ENCODE measurements at places on chromosomes 1 and 21.
A peak's percentile ranks its signal among the peaks of the same experiment; 100 is the strongest.

- H3K4me1 ChIP-seq: peaks cover 41% of the 10 kb centered on the region
- H3K27ac ChIP-seq: peak overlapping the region; percentile 53
- no peak overlapping the region for H3K4me3 ChIP-seq
- peaks cover 45% of the 10 kb centered on the region for H3K36me3 ChIP-seq
These were observed 12.4 kb downstream of the USP25 start for GRCh38 chr21:15742052-15742670.

DNA sequence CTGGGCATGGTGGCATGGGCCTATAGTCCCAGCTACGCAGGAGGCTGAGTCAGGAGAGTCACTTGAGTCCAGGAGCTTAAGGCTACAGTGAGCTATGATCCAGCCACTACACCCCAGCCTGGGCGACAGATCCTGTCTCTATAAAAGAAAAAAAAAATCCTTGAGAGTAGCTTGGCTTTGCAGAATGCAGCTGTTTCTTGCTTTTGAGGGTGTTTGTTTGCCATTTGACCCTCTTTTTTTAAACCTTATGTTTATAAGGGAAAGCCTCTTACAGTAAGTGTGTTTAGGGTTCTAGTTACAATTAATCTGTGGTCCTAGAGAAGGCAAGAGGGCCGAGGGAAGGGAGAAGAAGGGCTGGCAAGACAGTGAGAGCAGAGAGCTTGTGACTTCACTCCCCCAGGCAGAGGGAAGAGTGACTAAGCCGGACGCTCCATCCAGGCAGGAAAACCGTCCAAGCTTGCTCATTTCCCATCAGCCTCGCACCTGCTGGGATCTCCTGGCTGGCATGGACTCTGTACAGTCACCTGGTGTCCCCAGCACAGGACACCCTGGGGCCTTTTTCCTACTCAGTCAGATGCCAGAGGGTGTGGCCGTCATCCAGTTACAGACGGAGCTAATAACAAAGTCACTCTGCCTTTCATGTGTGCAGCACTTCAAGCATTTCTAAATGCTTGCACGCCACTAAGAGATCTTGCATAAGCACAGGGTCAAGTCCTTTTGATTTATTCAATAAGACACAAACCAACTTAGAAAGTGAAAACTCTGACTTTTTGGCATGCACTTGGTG, 55.5 kb upstream of the PSEN2 start:
- no peak overlapping the region for H3K4me3 ChIP-seq
- H3K27me3 ChIP-seq: peaks cover 10% of the 10 kb centered on the region

DNA sequence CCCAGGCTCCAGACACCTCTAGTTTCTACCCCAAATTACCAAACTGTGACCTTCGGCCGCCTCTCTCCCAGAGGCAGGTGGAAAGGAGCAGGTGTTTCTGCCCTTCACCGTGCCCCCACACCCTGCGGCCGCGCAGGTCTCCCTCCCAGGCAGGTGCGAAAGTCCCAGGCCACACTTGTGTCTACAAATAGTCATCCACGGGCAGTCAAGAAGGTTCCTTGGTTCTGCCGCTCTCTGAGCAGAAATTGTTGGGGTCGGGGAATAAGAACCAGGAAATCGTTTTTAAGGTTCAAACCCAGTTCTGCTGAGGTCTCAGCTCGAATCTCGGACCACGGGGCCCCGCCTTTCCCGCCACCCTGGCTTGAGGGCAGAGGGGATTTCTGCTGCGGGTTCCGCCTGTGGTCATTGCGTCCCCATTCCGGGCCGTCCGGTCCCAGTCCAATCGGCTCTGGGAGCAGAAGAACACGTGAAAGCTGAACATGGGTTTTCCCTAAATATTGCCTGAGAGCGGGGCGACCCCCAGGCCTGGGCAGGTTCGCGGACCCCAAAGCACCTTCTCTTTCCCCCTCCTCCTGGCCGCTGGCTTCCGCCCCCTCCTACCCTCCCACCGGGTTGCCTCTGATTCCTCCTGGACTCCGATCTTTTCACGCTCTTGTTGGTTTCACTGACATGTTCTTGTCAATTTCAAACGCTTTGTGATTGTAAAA, 1.2 kb upstream of the ATF3 start:
- H3K27me3 ChIP-seq: peaks cover 48% of the 10 kb centered on the region
- H3K27ac ChIP-seq: peak overlapping the region; percentile 59

GRCh38 chr1:1167398-1167821, 6.3 kb upstream of the TTLL10 start:
- no peak for DNase-seq
- H3K4me3 ChIP-seq: no peak overlapping the region
- peaks cover 6% of the 10 kb centered on the region for H3K27me3 ChIP-seq
- no peak overlapping the region for H3K27ac ChIP-seq
- peaks cover 5% of the 10 kb centered on the region for H3K4me1 ChIP-seq

DNA sequence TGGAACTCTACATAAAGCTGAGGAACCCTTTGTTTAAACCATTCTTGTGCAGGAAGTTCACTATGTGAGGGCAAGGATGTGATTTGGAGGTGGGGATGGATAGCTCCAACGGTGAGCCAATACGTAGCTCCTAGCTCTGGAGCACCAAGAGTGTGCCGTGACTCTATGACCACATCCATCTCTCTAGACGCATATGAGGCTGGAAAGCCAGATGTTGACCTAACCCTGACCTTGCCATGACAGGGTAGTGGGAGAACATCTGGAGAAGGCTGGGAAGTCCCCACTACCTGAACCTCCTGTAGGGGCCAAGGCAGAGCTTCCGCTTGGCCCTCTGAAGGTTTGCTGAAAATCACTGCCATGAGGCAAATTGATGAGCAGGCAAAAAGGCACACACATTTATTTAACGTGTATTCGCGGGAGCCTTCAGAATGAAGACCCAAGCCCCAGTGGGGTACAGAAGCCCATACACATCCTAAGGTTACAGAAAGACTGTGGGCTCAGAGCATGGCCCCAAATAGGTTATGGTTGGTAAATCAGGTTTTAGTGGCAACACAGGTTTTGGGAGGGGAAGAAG, 43.4 kb downstream of the EIF2D start:
- H3K4me3 ChIP-seq: peak overlapping the region; percentile 4
- no peaks in the 10 kb centered on the region for H3K27me3 ChIP-seq
- peaks cover 93% of the 10 kb centered on the region for H3K36me3 ChIP-seq
- H3K27ac ChIP-seq: peak overlapping the region; percentile 91

DNA sequence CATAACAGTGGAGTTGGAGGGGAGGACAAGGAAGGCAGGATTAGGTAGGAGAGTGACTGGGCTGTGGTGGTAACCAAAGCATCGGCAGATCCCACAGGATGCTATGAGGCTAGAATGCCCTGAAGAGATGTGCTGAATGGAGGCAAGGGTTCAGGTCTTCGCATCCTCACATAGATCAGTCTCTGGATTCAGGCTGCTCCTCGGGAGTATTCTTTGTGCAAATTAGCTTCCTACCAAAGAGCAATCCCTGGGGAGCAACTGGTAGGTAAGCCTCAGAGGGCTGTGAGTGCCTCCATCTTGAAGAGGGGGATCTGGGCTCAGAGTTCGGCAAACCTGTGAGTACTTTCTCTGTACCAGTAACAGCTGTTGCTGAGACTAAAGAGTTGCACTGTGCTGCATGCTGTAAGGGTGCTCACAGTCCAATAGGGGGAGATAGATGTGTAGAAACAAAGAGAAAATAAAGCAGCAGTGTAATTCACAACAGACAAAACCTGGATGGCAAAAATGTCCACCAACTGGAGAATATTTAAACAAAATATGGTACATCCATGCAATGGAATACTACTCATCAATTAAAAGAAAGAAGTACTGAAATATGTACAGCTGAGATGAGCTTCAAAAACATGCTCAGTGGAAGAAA, 322.4 kb upstream of the DEPDC1 start:
- no peaks in the 10 kb centered on the region for H3K4me1 ChIP-seq
- no peak for DNase-seq
- no peak overlapping the region for H3K4me3 ChIP-seq
- no peaks in the 10 kb centered on the region for H3K27me3 ChIP-seq

DNA sequence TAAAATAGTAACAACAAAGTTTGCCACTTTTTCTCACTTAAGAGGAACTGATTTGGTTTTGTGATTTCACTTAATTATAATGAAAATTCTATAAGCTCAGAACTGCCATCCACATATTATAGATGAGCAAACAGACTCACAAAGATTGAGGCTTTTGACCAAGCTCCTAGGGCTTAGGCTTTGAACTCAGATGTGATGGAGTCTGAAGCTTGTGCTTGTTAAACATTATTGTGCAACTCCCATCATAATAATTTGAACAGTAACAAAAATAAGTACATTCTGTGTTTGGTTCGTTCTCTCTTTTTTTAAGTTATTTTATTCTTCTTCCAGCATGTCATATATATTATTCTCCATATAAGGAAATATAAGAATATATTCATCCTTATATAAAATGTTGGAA, 403.4 kb downstream of the PTPRC start:
- peaks cover 57% of the 10 kb centered on the region for H3K36me3 ChIP-seq
- H3K27ac ChIP-seq: no peak overlapping the region
- peaks cover 44% of the 10 kb centered on the region for H3K4me1 ChIP-seq
- H3K27me3 ChIP-seq: no peaks in the 10 kb centered on the region
- H3K4me3 ChIP-seq: no peak overlapping the region

DNA sequence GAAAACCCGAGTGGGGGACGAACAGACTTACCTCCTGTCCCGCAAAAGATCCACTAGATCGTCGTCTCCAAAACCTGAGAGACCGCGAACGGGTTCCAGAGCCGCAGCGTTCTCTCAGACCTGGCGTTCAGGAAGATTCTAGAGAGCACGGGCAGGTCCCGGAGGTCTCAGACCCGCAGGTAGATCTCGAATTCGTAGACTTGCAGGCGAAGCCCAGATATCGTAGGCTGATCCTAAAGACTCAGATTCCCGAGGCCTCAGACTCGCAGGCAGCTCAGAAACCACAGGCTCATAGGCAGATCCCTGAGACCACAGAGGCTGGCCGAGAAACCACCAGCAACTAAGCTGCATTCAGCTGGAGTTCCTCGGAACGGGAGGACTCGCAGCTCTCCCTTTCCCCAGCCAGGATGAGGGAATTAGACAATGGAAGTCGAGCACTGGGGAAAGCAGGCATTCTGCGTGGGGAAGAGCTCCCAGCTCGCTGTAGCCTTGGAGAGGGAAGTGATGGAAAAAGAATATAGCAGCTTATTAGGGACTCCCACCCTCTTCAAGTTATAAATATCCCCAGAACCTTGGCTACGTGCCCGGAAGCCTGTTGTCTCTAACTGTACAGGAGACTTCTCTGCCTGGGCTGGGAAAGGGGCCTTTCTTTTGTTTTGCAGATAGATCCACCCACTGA, at the start of gene ZNF436:
Gene ZNF436 (minus strand): TSS at position 502 of the 679 bp plus-strand sequence. CDS start 1,831 bp downstream, outside the sequence.
- peak within 1 kb of the TSS; percentile 94 for H3K4me3 ChIP-seq
- H3K27me3 ChIP-seq: no peaks in the 10 kb centered on the region
- H3K27ac ChIP-seq: peak within 1 kb of the TSS; percentile 97
- no peak for DNase-seq

GRCh38 chr1:108504447-108504846, 54.3 kb downstream of the NBPF6 start:
- DNase-seq: no peak
- no peak overlapping the region for H3K27ac ChIP-seq
- no peak overlapping the region for H3K4me3 ChIP-seq
- peaks cover 6% of the 10 kb centered on the region for H3K36me3 ChIP-seq

DNA sequence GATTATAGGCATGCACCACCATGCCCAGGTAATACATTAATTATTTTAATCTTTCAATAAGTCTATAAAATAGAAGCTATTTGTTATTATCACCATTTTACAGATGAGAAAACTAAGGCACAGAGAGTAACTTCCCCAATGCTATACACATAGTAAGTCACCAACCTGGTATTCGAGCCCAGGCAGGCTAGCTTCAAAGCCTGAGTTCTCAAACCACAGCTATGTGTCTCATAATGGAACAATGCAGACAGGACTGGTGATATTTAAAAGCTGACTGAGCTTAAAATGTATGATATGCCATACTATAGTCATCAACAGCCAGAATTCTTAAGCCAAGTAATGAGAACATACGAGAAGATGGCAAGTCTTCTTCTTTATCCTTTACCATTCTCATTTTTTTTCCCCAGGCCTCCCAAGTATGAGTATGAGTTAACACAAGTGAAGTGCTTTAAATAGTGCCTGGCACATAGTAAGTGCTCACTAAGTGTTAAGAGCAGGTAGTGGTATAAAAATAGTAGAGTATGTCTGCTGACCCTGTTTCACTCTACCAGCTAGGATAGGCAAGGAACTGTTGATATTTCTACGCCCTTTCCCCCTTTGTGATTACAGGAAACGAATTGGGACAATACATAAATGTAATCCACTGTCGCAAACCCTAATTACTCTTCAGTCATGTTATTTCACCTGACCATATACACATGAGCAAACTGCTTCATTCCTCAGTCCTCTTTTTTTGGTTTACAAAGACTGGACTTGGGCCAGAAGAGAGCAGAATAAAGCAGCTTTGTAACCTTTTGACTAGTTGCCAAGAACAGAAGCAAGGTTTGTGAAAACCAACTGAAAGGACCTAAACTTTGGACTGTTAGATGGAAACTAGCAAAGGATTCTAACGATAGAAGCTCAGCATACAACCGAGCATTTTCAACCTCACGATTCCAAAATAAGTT, 9.5 kb downstream of the EYA3 start:
- H3K4me1 ChIP-seq: peaks cover 11% of the 10 kb centered on the region
- H3K36me3 ChIP-seq: peaks cover 25% of the 10 kb centered on the region
- no peaks in the 10 kb centered on the region for H3K27me3 ChIP-seq
- no peak for DNase-seq

DNA sequence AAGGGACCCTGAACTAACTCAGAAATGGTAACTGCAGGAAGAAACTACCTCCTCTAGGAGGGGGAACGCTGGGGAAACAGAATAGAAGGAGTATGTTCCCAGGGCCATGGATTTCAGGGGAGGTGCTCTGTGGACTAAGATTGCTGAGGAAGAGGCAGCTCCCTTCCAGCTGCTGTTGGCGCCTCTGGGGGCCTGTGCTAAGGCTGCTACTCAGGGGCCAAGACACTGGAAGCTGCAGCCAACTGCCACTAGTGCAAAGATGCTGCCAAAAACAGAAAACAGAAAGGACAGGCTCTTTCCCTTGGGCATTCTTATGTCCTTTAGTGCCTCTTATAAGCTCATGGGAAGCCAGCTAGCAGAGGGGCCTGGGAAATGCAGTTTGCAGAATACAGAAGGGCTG, 58.0 kb upstream of the SGIP1 start:
- H3K4me3 ChIP-seq: no peak overlapping the region
- peaks cover 28% of the 10 kb centered on the region for H3K27me3 ChIP-seq
- no peak for DNase-seq
- no peaks in the 10 kb centered on the region for H3K36me3 ChIP-seq
- H3K4me1 ChIP-seq: no peaks in the 10 kb centered on the region

DNA sequence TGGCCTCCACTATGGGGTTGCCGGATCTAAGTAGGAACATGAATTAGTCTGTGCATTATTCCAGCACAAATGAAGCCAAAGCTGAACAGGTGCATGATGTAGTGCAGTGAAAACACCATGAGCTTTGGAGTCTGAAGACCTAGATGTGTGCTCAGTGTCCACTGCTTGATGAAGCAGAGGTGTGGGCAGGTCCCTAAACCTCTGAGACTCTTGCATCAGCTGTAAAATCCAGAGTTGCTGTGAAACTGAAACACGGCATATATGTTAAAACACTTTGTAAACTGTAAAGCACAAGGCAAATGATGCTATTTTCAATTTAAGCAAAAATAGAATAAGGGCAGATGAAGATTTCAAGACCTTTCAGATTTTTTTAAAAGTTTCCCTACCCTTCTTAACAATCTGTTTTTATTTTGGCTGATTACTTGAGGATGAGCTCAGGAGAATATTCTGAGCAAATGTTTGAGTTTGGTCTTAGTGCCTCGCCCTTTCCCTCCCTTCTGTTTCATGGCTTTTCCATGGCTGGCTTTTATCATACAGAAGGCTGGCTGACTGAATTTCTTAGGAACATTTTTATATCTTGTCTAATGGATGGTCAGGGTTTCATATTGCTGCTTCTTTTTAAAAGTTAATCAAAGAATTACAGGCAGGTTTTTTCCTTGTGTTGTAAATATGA, 221.8 kb downstream of the NTNG1 start:
- no peak for DNase-seq
- H3K27ac ChIP-seq: no peak overlapping the region
- H3K27me3 ChIP-seq: no peaks in the 10 kb centered on the region
- no peaks in the 10 kb centered on the region for H3K4me1 ChIP-seq

All from activated T-helper 2 cell treated with anti-CD3 and anti-CD28 coated beads, Interferon-gamma antibody, Interleukin-2, Interleukin-4, amounts not matched to agents 10 μg/mL and 5 μg/mL and 100 μg/mL, durations not matched to agents 14 hours and 24 hours and 36 hours (primary cell).